ENCODE measurements at places on chromosomes 6 and 20.

DNA sequence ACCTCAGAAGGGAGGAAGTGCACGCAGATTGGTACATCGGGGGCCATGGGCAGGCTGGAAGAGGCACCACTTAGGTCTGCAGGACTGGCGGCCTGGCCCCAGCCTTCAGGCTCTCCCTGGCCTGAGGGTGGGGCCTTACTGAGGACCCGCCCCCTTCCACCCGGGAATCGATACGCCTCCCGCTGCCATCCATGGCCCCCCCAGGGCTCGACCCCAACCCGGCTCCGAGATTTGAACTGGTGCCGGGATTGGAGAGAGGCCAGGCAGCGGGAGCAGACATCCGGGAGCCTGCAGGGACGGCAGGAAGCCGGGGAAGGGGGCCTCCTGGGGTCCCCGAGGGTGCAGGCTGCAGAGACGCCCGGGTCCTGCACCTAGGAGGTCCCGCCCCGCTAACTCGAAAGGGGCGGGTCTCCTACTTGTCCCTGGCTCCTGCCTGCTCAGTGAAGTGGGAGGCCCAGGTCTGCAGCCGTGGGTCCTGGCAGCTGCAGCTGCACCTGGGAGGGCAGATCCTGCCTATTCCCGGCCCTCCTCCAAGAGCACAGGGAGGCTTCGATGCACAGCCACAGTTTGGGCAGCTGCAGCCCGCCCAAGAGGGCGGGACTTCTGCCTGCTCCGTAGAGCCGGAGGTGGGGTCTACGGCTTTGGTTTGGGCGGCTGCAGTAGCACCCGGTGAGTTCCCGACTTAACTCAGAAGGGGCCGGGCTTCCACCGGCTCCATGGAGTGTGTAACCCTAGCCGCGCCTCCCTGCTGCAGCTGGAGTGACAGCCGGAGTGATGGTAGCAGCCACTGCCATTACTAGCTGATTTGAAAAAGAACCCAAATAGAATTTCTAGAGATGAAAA lies 35.2 kb upstream of the TBC1D22B start:
- DNase-seq: peak; percentile 95

- peak; percentile 93 for DNase-seq
Observed at GRCh38 chr20:35994994-35995453, 26.6 kb downstream of the CNBD2 start.

- DNase-seq: peak; percentile 8
Observed at GRCh38 chr20:54219751-54220426, 12.0 kb downstream of the PFDN4 start.

DNA sequence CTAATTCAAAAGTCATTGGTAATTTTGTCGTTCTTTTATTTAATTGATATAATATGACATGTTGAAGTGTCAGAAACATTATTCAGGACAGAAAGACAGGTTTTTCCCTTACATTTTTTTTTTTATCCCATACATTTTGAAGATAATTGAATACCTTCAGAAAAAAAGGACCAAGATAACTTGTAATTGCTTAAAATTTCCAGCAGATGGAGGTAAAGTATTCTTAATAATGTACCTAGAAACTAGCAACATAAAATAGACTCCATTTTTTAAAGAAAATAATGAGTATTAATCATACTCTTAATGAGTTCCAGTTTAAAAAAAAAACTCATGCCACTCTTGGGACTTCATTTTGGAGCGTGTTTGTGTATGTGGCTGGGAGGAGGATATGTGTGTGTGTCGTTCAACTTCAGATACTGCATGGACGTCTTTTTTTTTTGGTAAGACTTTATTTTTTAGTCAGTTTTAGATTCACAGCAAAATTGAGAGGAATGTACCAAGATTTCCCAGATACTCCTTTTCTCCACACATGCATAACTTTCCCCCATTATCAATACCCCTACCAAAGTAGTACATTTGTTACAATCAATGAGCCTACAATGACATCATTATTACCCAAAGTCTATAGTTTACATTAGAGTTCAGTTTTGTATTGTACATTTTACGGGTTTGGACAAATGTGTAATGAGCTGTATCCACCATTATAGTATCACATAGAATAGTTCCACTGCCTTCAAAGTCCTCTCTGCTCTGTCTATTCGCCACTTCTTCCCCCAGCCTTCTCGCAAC lies 79.4 kb downstream of the ROS1 start:
- peak; percentile 45 for DNase-seq

- peak; percentile 24 for DNase-seq
Observed at GRCh38 chr6:79864001-79864400, 83.4 kb downstream of the ELOVL4 start.

DNA sequence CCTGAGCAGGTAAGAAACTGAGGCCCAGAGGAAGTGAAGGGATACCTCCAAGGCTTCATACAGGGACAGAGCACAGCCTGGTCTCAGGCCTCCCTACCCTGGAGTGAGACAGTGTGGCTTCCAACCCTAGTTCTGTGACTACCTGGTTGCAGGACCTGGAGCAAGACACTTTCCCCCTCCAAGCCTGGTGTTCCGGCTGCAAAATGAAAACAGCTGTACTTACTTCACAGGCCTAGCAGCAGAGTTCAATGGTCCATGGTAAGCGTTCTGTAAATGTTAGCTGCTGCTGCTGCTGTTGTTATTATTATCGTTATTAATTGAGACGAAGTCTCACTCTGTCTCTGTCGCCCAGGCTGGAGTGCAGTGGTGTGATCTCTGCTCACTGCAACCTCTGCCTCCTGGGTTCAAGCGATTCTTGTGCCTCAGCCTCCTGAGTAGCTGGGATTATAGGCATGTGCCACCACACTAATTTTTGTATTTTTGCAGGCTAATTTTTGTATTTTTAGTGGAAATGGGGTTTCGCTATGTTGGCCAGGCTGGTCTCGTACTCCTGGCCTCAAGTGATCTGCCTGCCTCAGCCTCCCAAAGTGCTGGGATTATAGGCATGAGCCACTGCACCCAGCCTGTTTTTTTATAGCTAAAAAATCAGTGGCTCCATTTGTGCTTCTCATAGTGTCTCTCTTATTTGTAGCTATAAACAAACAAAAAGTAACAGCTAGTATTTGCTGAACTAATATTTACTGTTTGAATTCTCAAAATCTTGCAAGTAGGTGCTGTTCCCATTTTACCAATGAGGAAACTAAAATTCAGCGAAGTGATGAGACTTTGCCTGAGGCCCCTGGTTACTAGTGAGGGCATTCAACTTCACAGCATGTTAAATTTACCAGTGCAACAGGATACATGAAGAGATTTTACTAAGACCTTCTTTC lies 41.9 kb downstream of the COX4I2 start:
- no peak for DNase-seq

DNA sequence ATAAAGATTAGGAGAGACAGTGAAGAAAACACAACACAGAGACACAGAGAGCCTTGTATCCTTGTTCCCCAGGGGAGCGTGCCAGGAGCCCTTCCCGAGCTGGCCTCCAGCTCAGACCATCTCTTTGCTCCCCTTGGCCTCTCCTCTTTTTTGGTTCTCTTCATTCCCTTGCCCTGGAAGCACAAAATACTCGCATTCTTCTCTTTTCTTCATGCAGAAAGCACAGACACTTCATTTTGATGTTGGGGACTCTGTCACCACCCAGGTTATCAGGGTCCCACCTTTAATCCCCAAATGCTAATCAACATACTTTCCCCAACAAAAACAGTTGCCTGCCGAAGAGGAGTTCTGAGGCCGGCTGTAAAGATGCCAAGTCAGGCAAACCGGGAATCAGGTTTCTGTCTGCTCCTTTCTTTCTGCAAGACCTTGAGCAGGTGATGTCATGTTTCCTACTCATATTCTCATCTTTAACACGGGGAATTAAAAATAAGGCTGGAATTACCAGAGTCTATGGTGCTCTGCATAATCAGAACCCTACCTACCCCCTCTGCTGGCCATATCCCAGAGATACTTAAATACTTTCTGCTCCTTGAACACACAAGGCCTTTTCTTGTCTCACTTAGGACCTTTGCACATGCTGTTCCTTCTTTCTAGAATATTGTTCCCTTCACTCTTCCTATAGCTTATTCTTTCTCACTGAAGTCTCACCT lies 21.7 kb downstream of the TGM6 start:
- no peak for DNase-seq

DNA sequence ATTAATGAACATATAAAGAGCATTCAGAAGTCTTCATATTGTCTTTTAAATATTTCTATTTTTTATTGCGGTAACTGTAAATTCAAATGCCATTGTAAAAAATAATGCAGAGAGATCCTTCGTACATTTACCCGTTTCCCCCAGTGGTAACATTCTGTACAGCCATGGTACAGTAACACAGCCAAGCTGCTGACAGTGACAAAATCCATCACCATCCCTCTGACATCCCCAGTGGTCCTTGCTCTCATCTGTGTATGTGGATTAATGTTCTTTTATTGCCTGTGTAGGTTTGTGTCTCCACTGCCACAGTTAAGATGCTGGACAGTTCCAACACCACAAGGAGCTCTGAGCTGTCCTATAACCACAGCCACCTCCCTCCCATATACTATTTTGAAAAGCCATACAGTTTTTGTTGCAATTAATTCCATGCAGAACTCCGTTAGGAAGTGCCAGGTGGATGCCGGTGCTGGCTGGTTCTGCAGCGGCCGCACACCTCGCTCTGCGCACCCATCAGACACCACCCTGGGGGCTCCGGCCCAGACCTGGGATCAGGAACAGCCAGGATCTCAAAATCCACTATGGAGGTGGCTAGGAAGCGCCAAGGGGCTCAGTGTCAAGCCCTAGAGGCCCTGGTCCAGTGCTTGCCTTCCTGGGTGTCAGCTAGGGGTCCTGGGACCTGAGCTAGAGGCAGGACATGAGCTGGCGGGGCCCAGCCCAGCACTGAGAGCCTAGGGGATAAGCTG lies 93.1 kb upstream of the PMEPA1 start:
- DNase-seq: no peak

GRCh38 chr6:158020272-158020711 lies 38.6 kb downstream of the SYNJ2 start:
- no peak for DNase-seq

- DNase-seq: no peak
Observed at GRCh38 chr6:119147101-119148053, 68.9 kb upstream of the FAM184A start.

- no peak for DNase-seq
Observed at GRCh38 chr6:36662380-36662779, 16.1 kb upstream of the CDKN1A start.

DNA sequence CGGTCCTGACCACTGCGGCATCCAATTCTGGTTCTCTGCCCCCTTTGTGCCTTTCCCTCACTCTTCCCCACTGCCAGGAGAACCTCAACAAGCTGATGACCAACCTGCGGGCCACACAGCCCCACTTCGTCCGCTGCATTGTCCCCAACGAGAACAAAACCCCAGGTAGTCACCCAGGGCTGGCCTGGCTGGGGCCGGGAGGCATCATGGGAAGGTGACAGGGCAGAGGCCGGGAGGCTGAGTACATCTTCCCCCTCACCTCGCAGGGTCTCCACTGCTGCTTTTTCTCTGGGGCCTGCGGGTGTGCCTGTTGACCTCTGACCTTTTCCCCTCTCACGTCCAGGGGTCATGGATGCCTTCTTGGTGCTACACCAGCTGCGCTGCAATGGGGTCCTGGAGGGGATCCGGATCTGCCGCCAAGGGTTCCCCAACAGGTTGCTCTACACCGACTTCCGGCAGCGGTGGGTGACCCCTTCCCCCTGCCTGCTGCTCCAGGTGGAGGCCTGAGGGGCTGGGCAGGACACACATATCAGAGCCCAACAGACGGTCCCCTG lies 35.1 kb downstream of the MYH7B start:
- DNase-seq: no peak

DNA sequence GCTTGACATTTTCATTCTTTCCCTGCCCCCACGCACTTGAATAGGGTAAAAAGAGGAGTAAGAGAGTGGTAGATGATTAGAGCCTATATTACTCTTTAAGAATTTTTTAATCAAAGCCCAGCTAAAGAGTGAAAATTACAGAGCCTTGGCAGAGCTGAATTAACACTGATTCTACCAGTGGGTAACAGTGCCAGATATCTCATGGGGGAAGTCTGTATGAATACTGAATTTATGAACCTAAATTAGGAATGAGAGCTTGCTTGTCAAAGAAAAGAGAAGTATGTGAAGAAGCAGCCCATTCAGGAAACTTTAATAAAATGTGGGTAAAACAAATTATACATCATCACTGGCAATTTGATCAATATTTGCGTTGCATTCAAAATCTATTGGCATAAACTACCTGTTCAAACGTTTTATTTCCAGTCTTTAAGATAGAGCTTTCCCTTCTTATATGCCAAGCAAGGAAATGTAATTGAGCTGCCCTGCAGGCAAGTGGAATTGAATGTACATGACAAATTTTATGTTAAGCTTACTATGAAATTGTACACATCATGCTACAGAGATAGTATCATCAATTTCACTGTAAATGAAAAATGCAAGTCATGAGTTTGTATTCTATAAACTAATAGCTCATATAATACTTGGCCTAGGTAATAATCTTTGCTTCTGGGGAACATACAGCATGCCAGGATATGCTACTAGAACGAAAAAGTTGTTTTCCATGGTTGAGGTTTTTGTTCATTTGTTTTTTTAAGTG lies 14.5 kb downstream of the SOBP start:
- DNase-seq: no peak

- DNase-seq: no peak
Observed at GRCh38 chr6:103680116-103680515, 1179.6 kb downstream of the HACE1 start.

- DNase-seq: no peak
Observed at GRCh38 chr20:44302026-44302669, 8.9 kb downstream of the FITM2 start.

All from NCI-H526 treated with DMSO at 0.1 percent for 48 hours (cell line).